ENCODE measurements at places on chromosomes 1 and 21.

- peak; percentile 21 for DNase-seq
Observed at GRCh38 chr1:26477446-26478152, 5.4 kb downstream of the HMGN2 start.

GRCh38 chr1:168567568-168567967, 8.8 kb upstream of the XCL1 start:
- DNase-seq, result no peak

- no peak for DNase-seq
Observed at GRCh38 chr21:33302055-33302454, 22.7 kb upstream of the IFNAR1 start.

DNA sequence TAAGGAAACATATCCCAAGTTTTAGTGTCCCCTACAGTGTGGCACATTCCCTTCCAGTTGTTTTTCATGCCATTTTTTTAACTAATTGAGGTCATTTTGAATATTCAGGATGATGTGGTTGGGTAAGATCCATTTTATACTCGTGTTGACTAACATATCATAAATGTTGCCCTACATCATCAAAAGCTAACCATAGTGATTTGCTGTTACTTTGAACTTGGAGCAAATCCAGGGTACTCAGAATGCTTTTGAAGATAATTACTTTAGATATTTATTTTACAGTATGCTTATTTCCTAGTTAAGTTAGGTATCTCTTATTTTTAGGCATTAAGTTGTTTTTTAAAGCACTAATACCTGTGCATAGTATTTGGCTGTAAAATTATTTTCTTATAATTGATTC, 57.8 kb downstream of the DYRK1A start:
- DNase-seq, result no peak

DNA sequence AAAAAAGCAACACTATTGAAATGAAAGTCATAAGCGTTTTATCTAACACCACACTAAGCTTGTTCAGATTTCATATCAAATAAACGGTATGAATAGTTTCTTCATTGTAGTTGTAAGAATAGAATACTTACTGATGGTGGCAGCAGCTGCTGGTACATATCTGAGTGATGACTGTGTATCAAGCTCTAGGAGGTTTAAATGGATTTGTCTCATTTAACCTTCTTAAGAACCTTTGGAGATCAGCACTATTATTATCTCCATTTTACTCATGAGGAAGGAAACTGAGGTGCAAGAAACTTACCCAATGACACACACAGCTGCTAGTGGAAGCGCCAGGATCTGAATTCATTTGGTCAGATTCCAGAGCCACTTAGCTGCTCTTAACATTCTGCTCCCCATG, 104.0 kb downstream of the EIF4G3 start:
- DNase-seq, result no peak

GRCh38 chr1:214028649-214029406, 41.1 kb downstream of the PROX1 start:
- no peak for DNase-seq

DNA sequence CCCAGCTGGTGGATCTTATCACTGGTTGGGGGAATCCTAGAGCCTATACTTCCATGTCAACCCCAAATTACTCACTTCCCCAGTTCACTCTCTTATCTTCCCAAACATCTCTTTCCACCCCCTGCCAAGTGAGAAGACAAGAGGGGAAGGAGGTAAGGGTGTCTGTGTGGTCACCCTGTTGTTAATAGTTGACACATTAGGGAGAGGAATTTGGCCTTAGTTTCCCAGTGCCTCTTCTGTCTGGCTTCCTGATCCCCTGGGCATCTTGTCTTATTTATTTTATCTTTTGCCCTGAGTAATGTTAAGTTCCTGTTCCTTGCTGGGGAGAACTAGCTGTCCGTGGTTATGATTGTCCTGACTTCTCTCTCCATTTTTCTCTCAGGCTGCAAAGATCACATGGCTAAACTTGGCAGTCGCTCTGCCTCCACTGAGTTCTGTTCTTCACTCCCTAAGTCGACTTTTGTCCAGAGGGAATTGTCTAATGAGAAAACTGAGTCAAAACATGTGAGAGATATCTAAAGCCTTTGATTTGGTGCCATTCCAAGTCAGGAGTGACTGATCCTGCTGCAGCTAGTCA, 157.1 kb upstream of the SYT6 start:
- DNase-seq, result no peak

DNA sequence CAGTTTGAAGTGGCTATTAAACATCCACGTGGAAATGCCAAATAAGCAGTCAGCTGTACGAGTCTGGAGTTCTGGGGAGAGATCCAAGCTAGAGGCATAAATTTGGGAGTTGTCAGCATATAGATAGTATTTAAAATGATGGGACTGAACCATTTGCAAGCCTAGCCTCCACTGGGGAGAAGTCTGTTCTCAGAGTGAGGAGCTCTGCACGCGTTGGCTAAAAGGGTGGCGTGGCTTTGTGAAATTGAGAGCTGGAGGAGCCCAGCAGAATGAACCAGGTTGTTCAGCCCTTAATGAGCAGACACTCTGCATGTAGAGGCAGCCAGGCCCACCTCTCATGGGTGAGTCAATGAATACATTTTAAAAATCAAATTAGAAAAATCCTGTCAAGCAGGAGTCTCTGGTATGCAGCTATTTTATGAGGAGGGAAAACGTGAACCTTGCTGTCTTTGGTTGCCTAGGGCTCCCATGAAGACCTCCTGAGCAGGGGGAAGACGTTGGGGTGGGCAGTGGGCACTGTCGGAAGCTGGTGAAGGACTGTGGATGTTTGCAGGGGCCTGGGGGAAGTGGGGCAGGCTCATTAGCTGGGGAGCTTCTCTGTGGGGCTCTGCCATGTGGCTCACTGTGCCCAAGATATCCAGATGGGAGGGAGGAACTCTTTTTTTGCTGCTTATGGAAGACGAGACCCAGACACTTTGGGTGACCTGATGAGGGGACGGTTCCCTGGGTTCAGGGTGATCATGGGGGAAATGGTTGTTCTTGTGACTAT, 18.8 kb downstream of the TMCC2 start:
- DNase-seq, result no peak

DNA sequence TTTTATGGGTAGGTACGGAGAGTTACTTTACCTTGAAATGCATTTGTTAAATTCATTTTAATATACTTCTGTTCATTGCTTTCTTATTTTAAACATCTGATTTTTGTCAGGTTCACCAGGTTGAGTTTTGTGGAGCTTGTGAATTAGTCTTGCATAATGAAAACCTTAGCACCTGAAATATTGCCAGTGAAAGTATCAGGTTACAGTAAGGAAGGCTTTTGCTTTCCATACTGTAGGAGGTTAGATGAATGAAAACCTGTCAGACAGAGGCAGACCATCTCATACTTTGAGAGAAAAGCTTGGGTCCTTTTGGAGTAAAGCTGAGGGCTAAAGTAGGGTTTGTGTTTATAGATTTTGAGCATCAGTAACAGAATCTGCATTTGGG, 34.7 kb downstream of the THRAP3 start:
- no peak for DNase-seq

GRCh38 chr1:10128101-10128765, 82.1 kb upstream of the KIF1B start:
- no peak for DNase-seq

DNA sequence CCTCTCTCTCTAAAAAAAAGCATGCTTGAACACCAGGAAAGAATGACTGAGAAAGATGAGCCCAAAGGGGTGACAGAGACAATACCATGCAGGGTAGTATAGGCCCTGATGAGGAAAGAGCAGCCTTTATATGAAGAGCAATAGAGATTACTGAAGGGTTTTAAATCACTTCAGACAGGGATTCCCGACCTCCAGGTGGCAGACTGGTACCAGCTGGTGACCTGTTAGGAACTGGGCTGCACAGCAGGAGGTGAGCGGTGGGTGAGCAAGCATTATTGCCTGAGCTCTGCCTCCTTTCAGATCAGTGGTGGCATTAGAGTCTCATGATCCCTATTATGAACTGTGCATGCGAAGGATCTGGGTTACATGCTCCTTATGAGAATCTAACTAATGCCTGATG, 30.8 kb upstream of the GTF2B start:
- DNase-seq, result no peak

DNA sequence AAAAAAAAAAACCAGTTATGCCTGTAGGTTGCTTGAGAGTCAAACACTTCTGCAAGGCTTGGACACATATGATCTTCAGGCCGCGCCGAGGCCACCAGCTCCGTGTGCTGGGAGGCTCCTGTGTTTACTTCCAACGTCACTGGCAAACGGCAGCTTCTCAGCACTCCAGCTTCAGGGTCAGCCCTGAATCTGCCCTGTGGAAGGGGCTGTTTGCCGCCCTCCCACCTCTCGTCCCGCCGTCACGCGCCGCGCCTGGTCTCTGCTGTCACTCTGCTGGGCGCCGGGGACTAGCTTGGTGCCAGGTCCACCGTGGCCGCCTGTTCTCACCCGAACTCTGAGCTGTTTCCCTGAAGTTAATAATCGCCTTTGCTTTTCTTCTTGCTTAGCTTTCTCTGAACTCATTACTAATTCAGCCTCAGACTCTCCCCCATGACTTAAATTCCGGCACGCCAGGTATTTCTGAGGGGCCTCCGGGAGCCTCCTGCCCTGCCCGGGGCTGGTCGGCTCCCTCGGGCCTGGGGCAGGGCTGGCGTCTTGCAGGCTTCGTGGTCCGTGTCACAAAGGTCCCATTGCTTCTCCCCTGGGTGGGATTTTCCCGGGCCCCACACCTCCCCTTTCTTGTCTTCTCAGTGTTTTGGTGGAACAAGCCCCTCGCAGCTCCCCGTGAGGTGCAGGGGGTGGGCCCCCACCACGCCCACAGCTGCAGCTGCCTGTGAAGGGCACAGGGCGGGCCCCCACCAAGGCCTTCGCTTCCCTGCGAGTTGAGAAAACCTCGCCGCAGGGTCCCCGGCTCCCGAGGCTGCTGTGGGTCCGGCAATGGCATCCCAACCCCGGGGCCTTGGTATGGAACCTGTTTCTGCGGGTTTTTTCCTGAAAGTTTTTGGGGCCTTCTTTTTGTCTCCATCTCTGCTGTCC, 14.6 kb upstream of the C1orf159 start:
- no peak for DNase-seq

- no peak for DNase-seq
Observed at GRCh38 chr1:18891426-18891780, 11.0 kb downstream of the ALDH4A1 start.

DNA sequence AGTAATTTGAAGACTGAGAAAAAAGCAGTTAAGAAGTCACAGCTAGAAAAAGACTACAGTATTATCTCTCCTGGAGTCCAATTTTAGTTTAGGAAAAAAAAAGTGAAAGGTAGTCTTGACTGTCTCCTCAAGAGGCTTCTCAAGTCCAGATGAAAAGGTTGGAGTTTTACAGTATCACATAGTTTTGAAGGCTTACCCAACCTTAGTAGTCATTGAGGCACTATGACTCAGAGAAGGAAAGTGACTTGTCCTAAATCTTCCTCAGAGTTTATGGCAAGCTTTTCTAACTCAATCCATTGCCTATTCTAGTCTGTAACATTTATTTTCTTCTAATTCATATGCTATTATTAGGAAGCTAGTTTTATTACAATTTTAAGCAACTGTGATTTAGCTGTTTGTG, 174.9 kb downstream of the DPYD start:
- DNase-seq, result no peak

DNA sequence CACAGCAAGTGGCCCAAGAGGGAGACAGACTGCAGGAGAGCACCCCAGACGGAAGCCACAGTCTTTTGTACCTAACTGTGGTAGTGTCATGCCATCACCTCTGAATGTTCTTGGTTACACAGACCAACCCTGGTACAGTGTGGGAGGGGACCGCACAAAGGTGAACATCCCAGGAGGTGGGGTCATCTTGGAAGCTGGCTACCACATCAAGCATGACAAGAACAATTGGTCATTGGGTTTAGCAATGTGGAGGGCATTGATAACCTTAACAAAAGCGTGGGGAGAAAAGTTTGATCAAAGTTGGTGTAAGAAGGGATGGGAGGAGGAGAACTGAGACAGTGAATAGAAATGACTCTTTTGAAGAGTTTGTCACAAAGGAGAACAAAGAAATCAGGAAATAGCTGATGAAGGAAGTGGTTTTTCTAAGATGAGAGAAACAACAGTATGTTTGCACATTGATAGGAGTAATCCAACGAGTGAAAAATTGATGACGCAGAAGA, 87.1 kb upstream of the CACNA1E start:
- DNase-seq, result no peak

GRCh38 chr1:110255392-110255787, 45.3 kb downstream of the KCNC4 start:
- no peak for DNase-seq

- DNase-seq, result no peak
Observed at GRCh38 chr1:114669562-114670082, at the start of gene DENND2C. DENND2C (minus strand) TSS chr1:114670049; CDS start chr1:114625984, 44,065 bp downstream.

- no peak for DNase-seq
Observed at GRCh38 chr1:236800623-236801022, 5.5 kb downstream of the MTR start.

- no peak for DNase-seq
Observed at GRCh38 chr1:184329245-184329953, 57.4 kb upstream of the C1orf21 start.

GRCh38 chr1:53454019-53454418, 5.2 kb upstream of the DMRTB1 start:
- DNase-seq, result no peak
